ENCODE measurements at places on chromosomes 5 and 9. TPM values are rescaled to one million over a fixed set of nuclear protein-coding genes. Genes with fewer than 3 reads are reported as not detected.

Gene ZNF346
- polyA plus RNA-seq = 6.8 TPM

Gene OR1Q1
- not detected for polyA plus RNA-seq

DNA sequence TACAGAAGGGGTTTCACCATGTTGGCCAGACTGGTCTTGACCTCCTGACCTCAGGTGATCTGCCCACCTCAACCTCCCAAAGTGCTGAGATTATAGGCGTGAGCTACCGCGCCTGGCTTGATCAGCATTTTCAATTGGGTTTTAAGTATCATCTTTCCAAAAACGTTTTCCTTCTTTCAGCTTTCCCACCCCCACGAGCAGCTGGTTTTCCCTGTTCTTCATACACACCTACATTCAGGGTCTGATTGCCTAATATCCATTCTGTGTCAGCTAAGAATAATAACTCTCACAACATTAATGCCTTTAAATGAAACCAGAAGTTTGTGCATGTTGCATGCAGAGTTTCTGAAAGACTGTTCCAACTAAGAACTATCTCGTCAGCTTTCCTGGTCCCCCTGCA lies 38.3 kb downstream of the RFK start:
- DNase-seq = no peak

DNA sequence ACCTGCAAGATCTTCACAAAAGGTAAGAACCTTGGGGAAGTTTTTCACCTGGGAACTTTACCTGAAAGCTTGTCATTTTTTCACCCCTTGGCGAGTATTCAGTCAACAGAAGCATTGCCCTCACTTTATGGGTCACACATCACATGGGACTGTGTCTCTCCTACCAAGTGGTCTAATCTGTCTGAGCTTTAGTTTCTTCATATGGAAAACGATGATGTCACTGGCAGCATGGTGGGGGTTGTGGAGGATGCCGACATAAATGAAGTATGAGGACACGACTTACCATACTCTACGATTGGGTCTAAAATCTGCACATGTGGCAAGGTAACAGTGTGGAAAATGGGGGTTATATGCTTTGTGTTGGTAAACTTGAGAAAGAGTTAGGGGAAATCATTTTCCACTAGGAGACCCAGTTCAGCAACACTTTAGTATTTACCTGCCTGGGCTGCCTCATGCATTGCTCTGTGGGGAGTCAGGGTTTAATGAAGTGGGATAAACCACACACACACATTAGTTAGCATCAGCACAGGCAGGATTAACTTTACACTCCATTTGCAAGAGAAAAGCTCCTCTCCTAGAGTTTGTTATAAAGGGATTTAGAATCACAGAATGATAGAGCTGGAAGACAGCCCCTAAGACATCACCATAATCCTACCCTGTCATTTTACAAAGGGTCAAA lies 19.8 kb upstream of the PAX5 start:
- DNase-seq = peak; percentile 41

DNA sequence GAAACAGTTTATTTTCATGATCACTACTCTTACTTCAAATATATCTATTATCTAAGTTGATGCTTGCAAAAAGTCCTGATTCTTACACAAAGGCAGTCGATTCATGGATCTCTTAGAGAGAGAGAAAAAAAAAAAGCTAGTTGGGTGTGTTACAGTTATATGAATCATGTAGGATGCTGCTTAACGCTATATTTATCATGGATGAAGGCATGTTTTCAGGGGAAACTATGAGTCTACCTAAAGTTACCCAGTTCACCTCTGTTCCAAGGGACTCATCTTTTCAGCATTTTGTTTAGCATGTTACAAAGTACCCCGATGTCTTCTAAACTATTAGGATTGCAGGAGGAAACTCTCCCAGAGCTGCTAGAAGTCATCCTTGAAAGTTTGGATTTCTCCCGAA lies 13.5 kb downstream of the TMC1 start:
- DNase-seq = no peak

DNA sequence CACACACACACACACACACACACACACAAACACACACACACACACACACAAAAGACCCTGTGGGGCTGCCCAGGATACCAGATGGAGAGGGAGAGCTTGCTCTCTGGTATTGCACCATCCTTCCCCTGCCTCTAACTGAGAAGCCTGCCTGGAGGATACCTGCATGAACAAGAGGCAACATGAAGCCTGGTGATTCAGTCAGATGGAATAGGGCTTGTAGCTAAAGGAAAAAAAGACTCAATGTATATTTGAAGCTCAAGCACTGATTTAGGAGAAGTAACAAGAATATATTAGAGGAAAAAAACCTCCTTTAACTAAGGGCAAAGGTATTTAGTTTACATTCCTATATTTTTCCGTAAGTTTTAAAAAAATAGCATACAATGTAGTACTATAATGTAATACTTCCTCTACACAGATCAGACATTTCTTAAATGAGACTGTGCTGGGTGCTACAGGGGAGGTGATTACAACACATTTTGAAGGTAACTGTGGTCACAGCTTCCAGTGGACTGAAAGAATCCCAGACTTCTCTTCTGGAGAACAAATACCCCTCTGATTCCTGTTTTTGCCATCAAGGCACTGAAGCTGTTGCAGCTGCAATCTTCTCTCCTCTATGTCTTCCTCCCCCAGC lies 169.3 kb downstream of the DCP2 start:
- no peak for DNase-seq
